NK-92 treated with Interleukin-12 subunit alpha and Interleukin-12 subunit beta, amount 100 ng/mL, for 24 hours (cell line): ENCODE measurements at places on chromosomes 6 and 20.

DNA sequence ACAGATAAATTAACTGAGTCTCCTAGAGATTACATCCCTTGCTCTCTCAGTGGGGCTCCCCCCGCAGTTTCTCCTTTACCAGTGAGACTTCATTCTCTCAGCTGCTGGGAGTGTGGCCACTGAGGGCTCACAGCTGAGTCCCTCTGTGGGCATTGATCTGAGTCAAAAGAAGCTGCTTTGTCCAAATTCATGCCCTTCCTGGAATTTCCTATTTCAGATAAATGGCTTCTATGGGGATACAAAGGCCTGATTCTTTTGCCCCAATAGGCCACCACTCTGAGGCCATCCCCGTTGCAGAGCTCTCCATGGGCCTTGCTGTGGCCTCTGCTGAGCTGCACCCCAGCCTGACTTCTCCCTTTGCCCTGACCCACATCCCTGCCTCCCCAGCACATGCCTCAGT, 10.0 kb downstream of the CST5 start:
- no peak for DNase-seq

- DNase-seq = no peak
Measured at GRCh38 chr20:60240415-60240814, 282.2 kb downstream of the CDH26 start.

DNA sequence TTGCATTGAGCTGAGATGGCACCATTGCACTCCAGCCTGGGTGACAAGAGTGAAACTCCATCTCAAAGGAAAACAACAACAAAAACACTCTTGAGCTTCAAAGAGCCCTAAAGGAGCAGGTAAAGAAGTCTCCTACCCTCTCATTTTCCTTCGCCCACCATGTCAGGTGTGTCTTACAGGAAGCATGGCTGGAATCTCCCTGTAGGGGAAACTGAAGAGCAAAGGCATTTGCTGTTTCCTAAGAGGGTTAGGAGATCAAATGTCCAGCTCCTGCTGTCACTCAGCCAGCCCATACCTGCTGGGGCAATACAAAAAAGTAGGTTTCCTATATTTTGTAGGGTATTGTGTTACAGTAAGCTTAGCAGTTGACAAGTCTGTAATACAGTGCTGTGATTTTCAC, 43.3 kb downstream of the SPATA2 start:
- DNase-seq = no peak

DNA sequence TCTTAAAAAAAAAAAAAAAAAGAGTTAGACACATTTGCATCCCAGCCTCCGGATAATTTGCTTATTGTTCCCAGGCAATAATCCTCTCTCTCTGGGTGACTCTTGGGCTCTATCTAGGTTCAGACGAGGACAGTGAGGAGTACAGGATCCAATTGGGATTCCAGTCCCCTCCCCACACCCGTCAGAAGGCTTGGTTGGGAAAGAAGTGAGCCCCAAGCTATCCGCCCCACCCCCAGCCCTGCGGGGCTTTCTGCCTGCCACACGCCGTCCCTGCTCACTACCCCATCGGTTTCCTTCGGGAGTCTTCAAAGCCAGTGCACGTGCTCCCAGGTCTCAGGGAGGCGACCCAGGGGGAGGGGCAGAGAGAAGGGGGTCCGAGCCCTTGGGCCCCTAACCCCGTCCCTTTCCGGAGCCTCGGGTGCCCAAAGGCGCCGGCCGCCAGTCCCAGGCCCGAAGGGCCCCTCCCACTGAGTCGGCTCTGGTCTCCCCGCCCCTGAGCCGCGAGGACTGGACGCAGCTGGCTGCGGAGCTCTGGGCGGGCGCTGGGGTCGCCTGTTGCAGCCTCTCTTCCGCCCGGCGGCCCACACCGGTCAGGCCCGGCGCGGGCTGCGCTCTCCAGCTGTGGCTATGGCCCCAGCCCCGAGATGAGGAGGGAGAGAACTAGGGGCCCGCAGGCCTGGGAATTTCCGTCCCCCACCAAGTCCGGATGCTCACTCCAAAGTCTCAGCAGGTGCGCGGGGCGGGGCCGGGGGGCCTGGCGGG, 2.5 kb downstream of the MYMX start:
- no peak for DNase-seq

DNA sequence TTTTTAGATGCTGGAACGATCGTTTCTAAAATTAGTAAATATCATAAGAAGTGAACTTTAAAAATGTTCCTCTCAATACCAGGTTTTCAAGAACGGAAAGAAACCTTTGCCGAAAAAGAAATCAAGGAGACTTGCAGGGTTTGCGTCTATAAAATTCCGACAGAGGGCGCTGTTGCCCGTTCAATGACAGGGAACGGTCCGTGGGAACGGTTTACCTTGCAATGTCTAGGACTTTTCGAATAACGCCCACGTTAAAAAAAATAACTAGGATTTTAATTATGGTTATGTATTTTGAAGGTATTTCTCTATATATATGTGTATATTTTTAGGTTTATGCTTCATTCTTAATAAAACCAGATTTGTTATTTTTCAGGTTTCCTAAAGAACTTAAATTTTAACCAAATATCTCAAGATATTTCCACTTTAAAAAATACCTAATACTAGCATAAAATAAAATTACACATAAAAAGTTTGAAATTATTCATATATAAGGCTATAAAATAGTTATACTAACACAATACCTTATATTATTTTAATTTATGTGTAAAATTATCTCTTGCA, 2.5 kb upstream of the TFAP2B start:
- peak; percentile 14 for DNase-seq

- no peak for DNase-seq
Measured at GRCh38 chr6:46993846-46994245, 48.3 kb downstream of the ADGRF1 start.

DNA sequence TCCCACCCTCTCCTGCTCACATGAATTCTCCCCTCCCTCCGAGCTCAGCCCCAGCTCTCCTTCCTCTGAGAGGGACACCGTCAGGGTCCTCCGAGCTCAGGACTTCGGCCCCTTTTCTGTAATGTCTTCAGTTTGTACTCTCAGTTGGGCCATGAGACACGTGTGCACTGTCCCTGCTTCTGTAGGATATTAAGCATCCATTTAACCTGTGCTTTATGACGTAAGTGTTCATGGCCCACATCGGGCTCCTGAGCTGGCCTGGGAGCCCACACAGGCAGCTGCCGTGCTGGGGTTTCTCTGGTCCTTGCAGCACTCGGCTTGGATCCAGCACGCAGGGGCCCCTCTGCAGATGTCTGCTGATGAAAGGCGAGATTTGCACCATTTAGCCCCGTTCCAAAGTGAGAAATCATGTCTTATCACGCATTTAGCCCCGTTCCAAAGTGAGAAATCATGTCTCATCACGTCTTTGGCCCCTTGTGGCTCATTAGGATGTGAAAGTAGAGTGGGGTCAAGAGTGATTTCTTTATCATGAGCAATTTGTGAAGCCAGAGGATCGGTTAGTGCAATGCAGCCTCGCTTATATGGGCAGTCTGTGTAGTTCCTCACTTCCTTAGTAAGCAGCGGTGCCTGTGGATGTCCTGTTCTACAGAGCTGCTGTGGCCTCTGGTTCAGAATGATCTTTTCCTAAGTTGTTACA, 25.3 kb downstream of the DUSP22 start:
- DNase-seq = no peak

- no peak for DNase-seq
Measured at GRCh38 chr20:58233393-58233792, 4.9 kb upstream of the ANKRD60 start.

- DNase-seq = no peak
Measured at GRCh38 chr6:32112431-32112980, 3.4 kb upstream of the TNXB start.

DNA sequence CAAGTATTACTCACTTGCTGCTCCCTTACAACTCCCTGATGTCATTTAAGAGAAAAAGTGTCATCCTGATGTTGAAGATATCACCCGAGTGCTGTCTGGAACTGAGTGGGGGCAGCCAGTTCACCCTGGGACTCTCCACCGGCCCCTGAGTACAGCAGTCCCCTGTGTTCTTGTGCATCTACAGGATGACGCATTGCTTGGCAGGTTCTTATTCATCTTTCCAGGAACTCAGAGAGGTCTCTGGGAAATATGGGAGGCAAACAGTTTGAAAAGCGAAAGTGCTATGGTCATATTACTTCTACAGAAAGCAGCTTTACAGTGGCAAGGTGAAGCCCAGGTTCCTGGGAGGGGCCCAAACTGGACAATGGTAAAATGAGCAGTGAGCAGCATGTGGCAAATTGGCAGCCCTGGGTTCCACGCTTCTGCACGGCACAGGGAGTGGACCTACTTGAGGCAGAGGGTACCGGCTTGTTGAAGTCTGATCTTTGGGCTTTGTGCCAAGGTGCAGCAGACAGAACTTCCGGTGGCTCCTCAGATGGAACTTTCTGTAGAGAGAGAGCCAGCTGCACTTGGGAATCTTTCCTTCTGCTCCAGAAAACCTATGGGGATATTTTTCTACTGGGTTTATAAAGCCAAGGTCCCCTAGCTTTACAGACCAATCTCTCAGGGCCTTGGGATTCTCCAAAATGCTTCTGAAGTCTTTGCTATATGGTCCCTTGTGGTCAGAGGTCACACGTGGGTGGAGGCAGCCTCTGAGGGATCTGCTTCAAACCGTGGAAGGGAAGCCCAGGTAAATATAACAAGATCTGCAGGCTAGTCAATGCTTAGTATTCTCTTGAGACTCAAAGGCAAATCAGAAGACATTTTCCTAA, 128.3 kb downstream of the MAP3K7 start:
- DNase-seq = peak; percentile 49

DNA sequence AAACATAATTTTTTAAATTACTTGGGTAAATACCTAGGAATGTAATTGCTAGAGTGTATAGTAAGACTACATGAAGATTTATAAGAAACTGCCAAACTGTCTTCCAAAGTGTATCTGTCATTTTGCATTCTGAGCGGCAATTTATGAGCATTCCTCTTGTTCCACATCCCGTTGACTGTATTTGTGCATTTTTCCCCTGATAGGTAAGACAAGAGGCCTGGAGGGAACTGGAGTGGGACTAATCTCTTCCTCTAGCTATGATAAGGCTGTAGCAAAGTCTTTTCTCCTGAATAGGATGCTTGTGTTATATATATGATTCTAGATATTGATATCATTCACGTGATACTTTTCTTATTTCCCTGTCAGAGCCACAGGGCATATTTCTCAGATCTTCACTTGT, 1557.5 kb downstream of the GRIK2 start:
- DNase-seq = no peak

DNA sequence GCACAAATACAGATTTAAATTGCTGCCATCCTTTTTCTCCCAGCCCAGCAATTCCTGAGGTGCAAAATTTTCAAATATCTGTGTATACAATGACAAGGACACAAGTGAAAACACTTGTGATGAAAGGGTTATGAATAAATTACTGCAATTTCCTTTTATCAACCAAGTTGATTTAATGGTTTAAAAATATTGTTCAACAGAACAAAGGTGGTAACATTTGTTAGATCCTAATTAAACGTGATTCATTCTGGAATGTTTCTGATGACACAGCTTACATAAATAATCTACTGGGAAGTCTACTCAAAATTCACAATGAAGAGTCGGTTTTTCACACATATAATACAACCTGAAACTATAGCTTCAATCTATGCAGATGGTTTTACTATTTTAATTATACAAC, 17.1 kb downstream of the B4GALT5 start:
- DNase-seq = no peak

- no peak for DNase-seq
Measured at GRCh38 chr6:130794010-130794697, 33.1 kb upstream of the SMLR1 start.

- DNase-seq = no peak
Measured at GRCh38 chr20:25325997-25326396, 64.6 kb downstream of the ABHD12 start.

- DNase-seq = no peak
Measured at GRCh38 chr6:71254323-71254722, 34.3 kb upstream of the OGFRL1 start.

DNA sequence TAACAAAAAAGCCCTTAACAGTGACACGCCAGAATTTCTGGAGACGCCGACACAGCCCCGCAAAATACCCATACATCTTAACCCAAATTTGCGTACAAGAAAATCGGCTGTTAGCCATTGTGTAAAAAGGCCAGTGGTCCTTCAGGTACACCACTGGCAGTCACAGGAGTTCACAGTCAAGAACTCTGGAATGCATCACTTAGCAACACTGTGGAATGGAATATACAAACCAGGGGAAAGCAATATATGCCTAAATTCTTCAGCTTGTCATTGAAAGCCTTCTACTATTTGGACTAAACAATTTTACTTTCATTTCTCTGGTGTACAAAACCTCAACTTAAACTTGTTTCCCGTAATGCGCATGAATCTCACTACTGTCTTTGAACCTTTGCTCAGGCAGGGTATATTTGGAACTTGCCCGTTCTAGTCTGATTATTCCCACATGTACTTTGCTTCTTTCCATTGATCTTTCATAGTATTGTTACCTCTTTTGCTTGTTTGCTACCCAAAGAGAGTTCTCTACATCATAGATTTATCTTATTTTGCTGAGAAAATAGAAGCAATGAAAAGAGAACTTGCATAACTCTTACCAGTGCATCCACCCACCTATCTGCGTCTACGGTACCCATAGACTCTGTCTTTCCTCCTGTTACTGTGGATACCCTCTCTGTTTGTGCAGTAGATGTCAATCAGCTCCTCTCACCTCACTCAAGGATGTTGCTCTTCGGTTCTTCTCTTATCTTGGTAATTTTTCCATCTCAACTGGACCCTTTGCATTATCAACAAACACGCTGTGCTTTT, at the start of gene ARMH2:
ARMH2 (minus strand) TSS at position 178 of the 801 bp plus-strand sequence; CDS start at position 118, 60 bp downstream.
- DNase-seq = no peak

- no peak for DNase-seq
Measured at GRCh38 chr6:139996253-139996834, 621.9 kb upstream of the CITED2 start.

- no peak for DNase-seq
Measured at GRCh38 chr6:85640821-85641220, 1.9 kb downstream of the SYNCRIP start.

DNA sequence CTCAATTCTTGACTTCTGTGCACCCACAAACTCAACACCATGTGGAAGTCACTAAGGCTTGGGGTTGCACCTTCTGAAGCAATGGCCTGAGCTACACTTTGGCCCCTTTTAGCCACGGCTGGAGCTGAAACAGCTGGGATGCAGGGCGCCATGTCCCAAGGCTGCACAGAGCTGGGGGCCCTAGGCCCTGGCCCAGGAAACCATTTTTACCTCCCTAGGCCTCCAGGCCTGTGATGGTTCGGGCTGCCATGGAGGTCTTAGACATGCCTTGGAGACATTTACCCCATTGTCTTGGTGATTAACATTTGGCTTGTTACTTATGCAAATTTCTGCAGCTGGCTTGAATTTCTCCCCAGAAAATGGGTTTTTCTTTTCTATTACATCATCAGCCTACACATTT, 86.9 kb downstream of the MTFR2 start:
- DNase-seq = no peak
